Suppressor macrophage treated with lipopolysaccharide for 1 hour (primary cell): ENCODE measurements at places on chromosomes 6 and 20.

DNA sequence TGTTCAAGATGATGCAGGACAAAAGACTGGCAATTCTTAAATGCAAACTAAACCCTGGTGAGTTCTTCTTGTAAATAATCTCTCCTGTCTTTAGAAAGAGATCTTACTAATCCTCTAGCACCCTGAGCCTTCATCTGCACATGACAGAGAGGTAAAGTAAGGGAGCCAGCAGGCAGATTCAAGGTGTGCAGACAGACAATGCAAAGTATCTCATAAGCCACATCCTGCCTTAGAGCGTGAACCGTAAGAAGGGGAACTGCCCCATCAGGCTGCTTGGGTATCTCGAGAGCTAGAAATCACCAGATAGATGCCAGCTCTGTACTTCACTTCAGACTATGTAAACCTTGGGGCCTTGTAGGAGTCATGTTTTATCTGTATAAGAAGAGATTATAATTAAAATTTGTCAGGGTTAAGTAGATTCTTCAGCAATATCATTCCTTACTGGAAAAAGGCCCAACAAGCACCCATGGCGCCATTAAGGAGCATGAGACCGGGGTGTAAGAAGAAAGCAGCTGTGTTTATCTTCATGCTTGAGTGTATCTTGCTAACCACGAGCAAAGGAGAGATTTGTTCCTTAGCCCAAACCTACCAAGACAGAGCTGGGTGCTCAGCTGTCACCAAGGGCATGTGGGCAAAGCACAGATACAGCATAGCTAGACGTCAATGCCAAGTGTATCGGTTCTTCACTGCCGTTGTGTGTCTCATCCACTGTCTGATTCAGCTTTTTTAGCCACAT, 24.4 kb downstream of the CNR1 start:
- no peak for DNase-seq

GRCh38 chr6:91720324-91720723, 1133.5 kb upstream of the MAP3K7 start:
- no peak for DNase-seq

DNA sequence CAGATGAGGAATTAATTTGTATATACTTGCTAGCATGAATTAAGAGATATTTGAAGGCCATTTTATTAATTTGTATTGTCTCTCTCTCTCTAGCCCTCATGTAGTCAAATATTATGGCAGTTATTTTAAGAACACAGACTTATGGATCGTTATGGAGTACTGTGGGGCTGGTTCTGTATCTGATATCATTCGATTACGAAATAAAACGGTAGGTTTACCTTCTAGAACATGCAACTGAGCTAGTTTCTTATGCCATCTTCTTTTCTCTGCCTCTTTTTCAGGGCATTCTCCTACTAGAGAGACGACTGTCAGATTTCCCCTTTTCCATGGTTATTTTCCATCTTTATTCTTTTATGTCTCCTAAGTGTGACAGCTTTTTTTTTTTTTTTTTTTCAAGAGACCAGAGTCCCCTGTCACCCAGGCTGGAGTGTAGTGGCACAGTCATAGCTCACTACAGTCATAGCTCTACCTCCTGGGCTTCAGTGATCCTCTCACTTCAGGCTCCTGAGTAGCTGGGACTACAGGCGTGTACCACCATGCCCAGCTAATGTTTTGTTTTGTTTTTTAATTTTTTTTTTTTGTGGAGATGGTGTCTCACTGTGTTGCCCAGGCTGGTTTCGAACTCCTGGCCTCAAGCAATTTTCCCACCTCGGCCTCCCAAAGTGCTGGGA, 15.6 kb downstream of the STK4 start:
- DNase-seq, result no peak

DNA sequence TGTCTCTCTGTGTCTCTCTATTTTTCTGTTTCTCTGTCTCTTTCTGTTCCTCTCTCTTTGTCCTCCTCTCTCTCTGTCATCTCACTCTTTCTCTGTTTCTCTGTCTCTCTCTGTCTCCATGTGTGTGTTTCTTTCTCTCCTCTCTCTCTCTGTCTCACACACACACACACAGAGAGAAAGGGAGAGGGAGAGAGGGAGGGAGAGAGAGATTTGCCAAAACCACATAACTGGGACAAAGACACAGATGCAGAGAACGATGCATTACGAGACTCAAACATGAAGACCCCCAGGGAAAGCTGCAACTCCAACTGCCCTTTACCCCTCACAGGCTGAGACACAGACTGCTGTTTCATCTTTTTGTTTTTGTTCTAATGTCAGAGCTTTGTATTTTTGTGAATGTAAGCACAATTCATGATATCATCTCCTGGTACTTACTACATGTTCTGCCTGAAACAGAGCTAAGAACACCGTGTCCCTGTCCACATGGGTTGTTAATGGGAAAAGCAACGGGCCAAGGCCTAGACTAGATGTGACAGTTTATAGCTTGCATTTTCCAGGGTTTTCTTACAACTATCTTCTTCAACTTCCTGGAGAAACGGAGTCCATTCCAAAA, 177.1 kb upstream of the ARID1B start:
- DNase-seq, result no peak

- peak; percentile 81 for DNase-seq
Observed at GRCh38 chr6:110617057-110617456, 140.6 kb upstream of the SLC22A16 start.

- DNase-seq, result no peak
Observed at GRCh38 chr6:164502833-164503232, 806.6 kb downstream of the C6orf118 start.
